Smooth muscle cell of the pulmonary artery (primary cell): ENCODE measurements at places on chromosomes 12 and 14. TPM values are rescaled to one million over a fixed set of nuclear protein-coding genes. Genes with fewer than 3 reads are reported as not detected.

NOC4L gene
- total RNA-seq, result 8.5 and 10.4 TPM in 2 replicates

GPRC5D gene
- total RNA-seq, result 0.13 TPM in 1 of 2 replicates, not detected in the other

PFKM gene
- total RNA-seq, result 85.8 and 115 TPM in 2 replicates

ZFHX2 gene
- 0.52 and 0.83 TPM in 2 replicates for total RNA-seq

A2M gene
- 4.2 and 19.2 TPM in 2 replicates for total RNA-seq

SERPINA12 gene
- not detected in 2 replicates for total RNA-seq

CDCA3 gene
- 3.5 and 6.3 TPM in 2 replicates for total RNA-seq

DNAL1 gene
- total RNA-seq, result 8.4 and 11.0 TPM in 2 replicates

SIX6 gene
- not detected in 2 replicates for total RNA-seq

TMED10 gene
- 552 and 732 TPM in 2 replicates for total RNA-seq

ZBTB1 gene
- 45.4 and 46.6 TPM in 2 replicates for total RNA-seq

SLC22A17 gene
- total RNA-seq, result 31.1 and 46.3 TPM in 2 replicates

IQSEC3 gene
- total RNA-seq, result 0.07 and 0.17 TPM in 2 replicates

SERPINA3 gene
- total RNA-seq, result 9.7 and 37.5 TPM in 2 replicates
